ENCODE measurements at places on chromosomes 2 and 18.

DNA sequence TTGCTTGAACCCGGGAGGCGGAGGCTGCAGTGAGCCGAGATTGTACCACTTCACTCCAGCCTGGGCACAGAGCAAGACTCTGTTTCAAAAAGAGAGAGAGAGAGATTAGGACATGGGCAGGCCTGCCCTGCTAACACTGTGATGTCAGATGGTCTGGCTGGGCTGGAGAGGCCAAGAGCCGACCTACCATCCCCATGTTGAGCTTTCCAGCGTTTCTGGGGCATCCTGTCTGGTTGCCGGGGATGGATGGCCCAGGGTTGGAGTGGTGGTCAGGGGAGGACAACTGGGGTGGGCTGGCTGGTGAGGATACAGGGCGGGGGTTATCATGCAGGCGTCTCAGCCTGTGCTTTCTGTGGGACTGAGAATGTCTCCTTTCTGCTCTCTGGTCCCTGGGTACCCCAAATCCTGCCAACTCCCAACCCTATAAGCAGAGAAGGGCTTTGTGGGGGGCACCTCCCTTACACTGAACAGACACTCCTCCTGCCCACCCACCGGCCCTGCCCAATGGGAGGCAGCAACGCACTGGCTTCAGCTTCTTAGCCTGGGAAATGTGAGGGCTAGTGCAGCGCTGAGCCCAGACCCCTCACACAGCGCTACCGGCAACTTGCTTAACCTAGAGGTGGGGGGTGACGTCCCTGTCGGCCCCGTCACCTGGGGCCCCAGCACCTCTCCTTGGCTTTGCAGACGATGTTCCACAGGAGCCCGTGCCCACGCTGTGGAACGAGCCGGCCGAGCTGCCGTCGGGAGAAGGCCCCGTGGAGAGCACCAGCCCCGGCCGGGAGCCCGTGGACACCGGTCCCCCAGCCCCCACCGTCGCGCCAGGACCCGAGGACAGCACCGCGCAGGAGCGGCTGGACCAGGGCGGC, 5.4 kb downstream of the SNORC start:
- peak overlapping the region; percentile 49 for H3K4me3 ChIP-seq
- no peak overlapping the region for H3K27ac ChIP-seq
- H3K36me3 ChIP-seq = no peaks in the 10 kb centered on the region
- DNase-seq = no peak
- H3K27me3 ChIP-seq = peaks cover 10% of the 10 kb centered on the region

- no peaks in the 10 kb centered on the region for H3K27me3 ChIP-seq
- no peak overlapping the region for H3K4me3 ChIP-seq
- DNase-seq = no peak
- H3K4me1 ChIP-seq = no peaks in the 10 kb centered on the region
- H3K27ac ChIP-seq = no peak overlapping the region
- H3K36me3 ChIP-seq = no peaks in the 10 kb centered on the region
Measured at GRCh38 chr2:128292599-128293425, 25.9 kb downstream of the HS6ST1 start.

DNA sequence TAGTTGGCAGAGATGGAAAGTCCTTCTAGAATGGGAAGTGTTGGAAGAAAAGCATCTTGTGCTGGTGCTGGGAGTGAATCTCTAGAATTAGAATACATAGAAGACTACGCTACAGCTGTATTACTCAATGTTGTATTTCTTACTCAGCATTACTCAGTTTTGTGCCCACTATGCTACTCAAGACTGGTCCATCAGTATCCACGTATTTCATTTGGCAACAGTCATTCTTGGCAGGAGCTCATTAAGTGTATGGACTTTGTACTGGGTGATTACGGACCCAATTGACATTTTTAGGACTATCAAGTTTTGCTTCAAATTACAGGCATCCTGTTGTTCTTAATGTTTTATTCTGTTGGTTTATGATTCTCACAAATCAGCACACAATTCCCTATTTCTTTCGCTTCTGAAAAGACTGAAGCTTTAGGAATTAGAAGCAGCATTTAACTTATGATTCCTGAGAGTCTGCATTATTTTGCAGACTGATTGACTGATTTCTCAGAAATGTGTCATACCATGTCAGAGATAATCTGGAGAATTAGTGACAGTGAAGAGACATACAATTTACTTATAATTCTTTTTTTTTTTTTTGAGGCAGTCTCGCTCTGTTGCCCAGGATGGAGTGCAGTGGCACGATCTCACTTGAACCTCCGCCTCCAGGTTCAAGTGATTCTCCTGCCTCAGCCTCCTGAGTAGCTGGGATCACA, 136.9 kb downstream of the MYO3B start:
- H3K36me3 ChIP-seq = no peaks in the 10 kb centered on the region
- no peak overlapping the region for H3K4me3 ChIP-seq
- H3K4me1 ChIP-seq = no peaks in the 10 kb centered on the region
- no peaks in the 10 kb centered on the region for H3K27me3 ChIP-seq

DNA sequence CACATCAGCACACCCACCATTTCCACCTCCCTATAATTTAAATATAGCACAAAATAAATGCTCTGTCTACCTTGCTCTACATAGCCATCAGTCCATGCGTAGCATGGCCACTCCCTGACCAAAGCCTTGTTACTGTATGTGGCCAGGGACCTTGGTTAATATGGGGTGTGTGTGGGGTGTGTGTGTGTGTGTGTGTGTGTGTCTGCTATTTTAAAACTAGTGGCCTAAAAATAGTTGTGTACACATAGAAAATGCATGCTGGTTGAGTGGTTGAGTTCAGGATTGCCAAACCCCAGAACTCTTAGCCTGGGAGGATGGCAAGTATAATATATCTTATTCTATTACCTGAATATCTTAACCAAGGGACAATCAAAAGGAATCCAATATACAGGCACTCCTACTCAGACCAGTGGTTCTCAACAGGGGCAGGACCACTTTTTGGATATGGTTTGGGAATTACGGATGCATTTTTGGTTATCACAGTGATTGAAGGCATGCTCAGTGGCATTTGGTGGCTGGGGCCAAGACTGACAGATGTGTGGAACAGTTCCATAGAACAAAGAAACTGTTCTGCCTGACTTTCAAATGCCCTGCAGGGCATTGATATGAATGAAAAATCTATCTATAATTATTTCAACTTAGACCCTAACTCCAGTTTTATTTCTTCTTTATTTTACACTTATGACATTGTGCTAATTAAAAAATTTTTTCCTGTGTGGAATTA, 72.3 kb upstream of the PSME4 start:
- H3K36me3 ChIP-seq = no peaks in the 10 kb centered on the region
- no peak for DNase-seq
- no peaks in the 10 kb centered on the region for H3K4me1 ChIP-seq
- no peaks in the 10 kb centered on the region for H3K27me3 ChIP-seq
- no peak overlapping the region for H3K27ac ChIP-seq
- H3K4me3 ChIP-seq = no peak overlapping the region

Data from effector memory CD4-positive, alpha-beta T cell (primary cell).